Right lobe of liver (tissue), 6 donors: ENCODE measurements at places on chromosomes 7 and 10.

DNA sequence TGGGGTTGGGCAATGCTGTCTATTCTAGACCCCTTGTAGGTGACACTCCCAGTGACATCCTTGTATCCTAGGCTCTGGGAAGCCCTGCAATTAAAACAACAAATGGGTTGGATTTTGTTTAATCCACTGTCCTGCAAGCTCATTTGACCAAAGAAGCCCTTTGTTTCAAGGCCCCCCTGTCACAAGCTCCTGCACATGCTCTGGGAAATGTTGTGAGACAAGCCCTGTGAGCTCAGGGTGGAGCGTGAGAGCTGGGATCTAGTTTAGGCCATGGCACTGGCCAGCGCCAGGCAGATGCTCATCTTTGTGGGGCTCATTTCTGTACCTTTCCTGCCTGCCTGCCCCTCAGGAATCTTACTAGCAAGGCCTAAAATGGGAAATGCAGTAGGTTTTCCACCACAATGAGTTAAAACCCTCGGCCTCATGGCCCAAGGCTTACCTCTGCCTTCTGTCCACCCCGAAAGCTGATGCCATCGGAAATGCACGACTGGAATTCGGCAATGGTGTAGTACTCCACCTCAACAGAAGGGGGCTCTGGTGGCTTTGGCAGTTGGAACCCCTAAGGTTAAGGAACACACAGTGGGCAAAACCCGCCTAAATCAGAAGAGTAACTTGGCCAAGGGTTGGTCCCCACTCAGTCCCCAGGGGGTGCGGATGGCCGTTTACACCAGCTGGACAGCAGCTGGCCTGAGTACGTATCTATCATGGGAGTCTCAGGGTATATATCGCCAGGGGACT is 112.0 kb downstream of the NEURL1 start:
- DNase-seq, result no peak

DNA sequence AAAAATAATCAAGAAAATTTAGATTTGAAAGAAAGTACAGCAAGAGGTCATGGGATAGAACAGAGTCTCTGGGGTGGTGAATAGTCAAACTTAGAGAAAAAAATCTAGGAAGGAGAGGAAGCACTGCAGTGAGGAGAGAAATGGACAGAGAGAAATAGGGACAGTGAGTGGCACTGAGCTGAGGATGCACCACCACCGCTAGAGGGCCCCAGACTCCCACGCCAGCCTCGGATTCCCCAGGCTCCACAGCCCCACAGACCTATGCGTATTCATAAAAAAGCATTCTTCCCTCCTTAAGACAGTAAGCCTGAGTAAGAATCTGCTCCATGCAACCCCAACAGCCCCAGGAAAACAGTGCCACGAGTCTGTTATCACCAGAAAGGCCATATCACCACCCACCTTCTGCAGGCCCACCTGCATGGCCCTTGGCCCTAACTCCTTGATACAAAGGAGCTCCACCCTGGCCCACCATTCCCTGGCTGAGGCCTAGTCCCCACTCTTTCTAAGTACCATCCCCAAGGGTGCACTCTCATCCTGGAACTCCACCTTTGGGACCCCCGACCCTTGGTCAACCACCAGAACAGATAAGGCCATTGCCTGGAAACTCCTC is 91.0 kb downstream of the ALOX5 start:
- peak; percentile 83 for DNase-seq

GRCh38 chr7:12957487-12957886 is 270.1 kb downstream of the ARL4A start:
- no peak for DNase-seq

GRCh38 chr7:80334196-80334595 is 177.7 kb downstream of the GNAT3 start:
- DNase-seq, result no peak
